IMR-90 (cell line): ENCODE measurements at places on chromosomes 3 and 15. TPM values are rescaled to one million over a fixed set of nuclear protein-coding genes. Genes with fewer than 3 reads are reported as not detected.

Gene ISLR
- under 0.01 TPM in 2 replicates for total RNA-seq

Gene NFKBIZ
- 35.0 and 43.0 TPM in 2 replicates for total RNA-seq

Gene CHRNA5
- 0.54 and 1.4 TPM in 2 replicates for total RNA-seq

Gene PLAAT1
- 0.54 and 0.56 TPM in 2 replicates for total RNA-seq

Gene DNASE1L3
- not detected in 2 replicates for total RNA-seq
